ENCODE measurements at places on chromosomes 7 and 10.
A peak's percentile ranks its signal among the peaks of the same experiment; 100 is the strongest.

DNA sequence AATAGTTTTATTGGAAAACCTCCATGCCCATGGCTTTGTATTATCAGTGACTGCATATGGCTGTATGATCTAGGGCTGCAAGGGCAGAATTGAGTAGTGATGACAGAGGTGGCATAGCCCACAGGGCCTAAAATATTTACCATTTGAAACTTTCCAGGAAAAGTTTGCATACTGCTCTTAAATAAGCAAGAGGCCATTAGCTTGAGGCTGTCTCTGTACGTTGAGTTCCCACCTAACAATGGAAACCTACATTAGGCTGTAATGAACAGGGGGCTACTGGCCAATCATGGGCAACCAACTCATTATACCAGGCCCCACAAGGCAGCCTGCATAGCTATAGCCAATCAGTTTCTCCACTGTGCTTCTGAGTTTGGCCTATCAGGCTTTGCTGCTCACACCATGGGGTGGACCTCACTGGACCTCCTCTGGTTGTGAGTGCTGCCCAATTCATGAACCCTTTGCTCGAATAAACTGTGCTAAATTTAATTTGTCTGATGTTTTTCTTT, 673 bp upstream of the ST8SIA6 start:
- DNase-seq = peak; percentile 66

DNA sequence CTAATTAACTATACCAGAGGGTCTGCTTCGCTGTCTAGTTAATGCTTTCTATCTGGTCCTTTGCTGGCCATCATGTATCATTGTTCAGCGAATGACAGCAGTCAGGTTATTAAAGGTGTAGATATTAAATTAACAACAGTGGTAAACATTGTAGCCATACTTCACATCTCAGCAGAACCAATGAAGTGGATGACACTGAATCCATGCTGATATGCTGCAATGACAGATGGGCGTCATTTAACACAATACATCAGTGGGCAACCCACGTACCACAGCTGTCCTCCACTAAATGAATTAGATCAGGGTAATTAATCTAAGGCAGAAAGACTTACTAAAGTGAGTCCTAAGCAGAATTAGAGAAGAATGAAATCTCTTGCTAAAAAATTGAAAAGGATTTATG, 767.2 kb downstream of the NXPH1 start:
- no peak for DNase-seq

- peak; percentile 83 for DNase-seq
Observed at GRCh38 chr10:30422981-30423654, 10.9 kb upstream of the MAP3K8 start.

DNA sequence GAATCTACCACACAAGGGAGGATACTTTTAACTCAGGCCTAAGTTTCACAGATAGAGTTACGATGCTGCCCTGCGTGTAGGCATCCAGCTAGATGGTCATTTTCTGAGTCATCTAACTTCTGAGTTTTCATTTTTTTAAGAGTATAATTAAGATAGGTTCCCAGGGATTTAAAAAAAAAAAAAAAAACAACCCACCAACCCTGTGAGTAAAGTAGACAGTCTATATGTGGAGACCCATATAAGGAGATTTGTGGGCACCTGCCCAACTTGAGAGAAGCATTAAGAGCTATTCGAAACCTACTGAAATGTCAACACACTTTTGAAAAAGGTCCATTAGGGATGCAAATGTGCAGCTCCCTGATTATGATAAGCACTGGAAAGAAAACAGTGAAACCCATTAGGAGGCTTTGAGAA, 257.3 kb downstream of the TRIL start:
- DNase-seq = no peak

GRCh38 chr7:54802841-54803240, 43.8 kb upstream of the SEC61G start:
- DNase-seq = no peak

DNA sequence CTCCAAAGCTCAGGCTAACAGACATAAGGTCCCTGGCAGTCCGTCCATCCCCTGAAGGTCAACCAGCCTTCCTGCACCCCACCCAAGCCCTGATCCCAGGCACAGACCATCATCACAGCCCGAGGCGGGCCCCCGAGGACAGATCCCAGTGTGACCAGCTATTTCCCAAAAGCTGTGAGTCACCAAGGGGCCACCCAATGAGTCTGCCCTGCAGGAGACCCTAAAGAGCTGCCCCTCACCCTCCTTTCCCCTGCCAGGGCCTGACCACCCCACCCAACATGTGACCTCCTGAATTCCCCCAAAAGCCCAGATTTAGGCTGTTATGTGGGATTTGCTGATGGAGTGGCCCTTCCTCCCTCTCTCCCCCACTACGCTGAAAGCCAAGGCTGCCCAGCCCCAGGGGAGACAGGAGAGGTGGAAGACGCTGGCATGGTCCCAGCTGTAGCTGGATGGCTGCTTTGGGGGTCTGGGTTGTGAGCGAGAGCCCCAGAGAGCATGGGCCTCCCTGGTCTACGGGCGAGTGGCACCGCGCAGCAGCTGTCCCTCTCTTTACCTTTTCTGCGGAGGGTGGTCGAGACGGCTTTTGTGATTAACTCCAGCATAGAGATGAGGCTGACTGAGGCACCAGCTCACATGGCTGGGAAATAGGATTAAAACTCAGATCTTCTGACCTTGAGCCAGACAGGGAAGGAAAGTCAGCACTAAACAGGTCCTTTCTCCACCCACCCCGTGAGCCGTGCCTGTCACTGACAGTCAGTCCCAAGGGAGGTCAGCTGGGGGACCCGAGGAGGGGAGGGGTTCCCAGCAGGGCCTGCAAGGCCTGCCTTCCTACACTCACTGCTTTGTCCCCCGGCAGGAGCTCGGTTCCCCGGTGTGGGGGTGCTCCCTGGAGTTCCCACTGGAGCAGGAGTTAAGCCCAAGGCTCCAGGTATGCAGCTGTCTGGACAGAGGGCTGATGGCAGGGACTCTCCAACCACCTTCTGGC, 16.7 kb downstream of the ELN start:
- DNase-seq = no peak

- no peak for DNase-seq
Observed at GRCh38 chr7:130996833-130997231, 262.8 kb upstream of the KLF14 start.

GRCh38 chr10:44831581-44831980, 79.6 kb upstream of the TMEM72 start:
- no peak for DNase-seq
